ENCODE measurements at places on chromosomes 12 and 14.

DNA sequence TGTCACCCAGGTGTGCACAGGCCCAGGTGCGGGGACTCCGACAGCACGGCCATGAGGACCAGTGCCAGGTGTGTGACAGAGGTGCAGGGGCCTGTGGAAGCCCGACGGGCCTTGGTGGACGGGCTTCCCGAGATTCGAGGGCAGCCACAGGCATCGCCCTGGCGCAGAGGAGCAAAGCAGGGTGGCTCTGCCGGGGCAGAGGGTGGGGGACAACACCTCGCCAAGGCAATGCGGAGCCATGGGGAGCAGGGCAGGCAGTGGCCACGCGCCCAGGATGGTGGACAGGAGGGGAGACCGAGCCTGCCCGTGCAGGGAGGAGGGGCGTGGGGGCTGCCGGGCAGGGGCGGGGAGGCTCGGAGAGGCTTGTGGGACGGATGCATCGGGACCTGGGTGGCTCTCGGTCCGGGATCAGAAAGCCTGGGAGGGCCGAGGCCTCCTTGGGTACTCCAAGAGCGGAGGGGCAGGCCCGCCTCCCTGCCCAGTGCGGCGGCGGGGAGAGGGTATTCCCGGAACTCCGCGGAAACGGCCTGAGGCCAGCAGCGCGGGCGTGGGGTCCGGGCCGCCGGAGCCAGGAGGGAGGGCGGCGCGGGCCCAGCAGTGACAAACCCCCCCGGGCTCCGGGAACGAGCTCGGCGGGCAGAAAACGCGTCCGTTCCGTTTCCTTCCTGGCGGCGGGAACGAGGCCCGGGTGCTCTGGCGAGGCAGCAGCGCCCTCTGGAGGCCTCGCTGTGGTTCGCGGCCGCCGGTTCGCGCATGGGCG lies 1.6 kb downstream of the TMEM121 start:
- DNase-seq = peak; percentile 78

GRCh38 chr12:115140981-115141655 lies 457.1 kb upstream of the TBX3 start:
- no peak for DNase-seq

- DNase-seq = peak; percentile 82
Measured at GRCh38 chr14:72812292-72812851, 81.5 kb downstream of the DPF3 start.

GRCh38 chr12:124829708-124830304 lies 33.9 kb downstream of the SCARB1 start:
- DNase-seq = no peak

DNA sequence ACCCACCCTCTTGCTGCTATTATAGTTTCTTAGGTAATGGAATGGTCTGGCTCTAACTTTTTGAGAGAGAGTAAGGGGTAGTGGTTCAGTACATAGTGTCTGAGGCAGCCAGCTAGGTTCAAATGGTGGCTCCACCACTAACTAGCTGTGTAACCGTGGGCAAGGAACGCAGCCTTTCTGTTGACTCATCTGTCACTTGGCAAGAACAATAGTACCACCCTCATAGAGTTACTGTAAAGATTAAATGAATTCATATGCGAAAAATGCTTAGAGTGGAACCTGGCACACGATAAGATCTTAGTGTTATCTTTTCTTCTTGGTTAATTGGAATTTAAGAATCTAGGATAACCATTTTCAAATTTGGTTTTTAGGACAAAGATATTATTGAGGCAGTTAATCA lies 14.0 kb downstream of the CCDC62 start:
- DNase-seq = no peak

GRCh38 chr12:124586756-124587155 lies 19.3 kb upstream of the NCOR2 start:
- DNase-seq = no peak

- no peak for DNase-seq
Measured at GRCh38 chr12:120592121-120593049, 11.2 kb upstream of the POP5 start.

DNA sequence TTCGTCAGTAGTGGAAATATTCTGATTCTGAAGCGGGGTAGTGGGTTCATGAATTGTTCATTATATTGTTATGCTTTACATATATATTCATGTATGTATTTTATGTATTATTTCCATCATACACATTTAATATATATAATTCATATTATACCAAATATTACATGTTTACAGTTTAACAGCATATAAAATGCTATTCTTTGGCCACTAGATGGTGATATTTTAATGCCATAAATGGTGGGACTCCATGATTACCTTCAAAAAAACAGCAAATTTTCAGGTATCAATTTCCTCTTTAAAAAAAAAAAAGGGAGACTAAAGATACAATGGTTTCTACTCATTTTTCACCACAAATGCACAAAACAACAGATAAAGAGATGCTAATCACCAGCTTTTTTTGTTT lies 41.0 kb downstream of the BDKRB1 start:
- DNase-seq = no peak

- no peak for DNase-seq
Measured at GRCh38 chr12:96006727-96007126, 10.6 kb upstream of the HAL start.

DNA sequence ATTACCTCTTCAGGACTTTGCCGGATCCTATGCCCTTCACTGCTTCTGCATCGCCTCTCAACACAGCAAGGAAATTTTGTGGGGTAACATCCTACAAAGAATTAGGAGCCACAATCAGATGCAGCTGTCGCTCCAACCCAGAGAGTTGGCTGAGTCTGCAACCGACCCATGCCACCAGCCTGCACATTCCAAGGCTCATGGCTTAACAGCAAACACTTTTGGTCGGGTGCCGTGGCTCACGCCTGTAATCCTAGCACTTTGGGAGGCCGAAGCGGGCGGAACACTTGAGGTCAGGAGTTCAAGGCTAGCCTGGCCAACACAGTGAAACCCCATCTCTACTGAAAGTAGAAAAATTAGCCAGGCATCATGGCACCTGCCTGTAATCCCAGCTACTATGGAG lies 32.3 kb downstream of the LGMN start:
- no peak for DNase-seq

GRCh38 chr14:68939893-68940613 lies 39.0 kb downstream of the ACTN1 start:
- DNase-seq = no peak

DNA sequence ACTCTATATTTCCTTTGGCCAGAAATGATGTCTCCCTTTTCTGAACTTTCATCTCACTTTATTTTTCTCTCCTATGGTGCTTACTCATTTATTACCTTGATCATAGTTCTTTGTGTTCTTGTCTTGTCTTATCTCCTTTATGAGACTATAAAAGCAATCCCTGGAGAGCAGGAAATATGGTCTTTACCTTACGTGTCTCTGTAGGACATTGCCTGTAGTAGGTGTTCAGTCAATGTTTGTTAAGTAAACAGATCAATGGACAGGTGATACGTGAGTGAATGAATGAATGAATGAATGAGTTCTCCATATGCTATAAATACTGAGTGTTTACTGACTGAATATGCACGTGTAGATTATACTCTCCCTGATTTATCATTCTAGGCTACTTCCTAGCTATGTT lies 193.7 kb upstream of the HMGA2 start:
- no peak for DNase-seq

DNA sequence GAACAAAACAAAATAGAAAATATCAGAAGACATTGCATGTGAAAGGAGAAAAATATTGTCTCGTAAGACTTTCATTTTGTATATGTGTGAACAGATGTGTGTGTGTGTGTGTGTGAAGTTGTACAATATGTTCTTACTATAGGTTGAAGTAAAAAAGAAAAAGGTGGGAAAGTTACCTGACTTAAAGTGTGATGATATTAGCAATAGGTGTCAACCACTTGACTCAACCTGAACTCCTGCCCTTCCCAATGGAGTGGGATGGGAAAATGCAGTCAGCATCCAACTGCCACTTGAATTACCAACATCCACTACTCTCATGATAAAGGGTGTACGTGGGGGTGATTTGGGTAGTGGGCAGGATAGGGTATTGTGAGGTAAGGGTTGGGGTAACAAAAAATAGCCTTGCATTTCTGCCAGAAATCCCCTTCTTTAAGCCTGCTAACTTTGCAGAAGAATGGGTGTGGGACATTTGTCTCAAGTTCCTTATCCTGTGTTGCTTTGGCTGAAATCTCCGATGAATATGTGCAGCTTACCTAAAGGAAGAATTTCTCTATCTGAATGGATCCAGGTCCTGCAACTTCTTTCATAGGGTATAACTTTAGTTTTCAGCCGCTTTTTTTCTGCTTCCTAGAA lies 181.6 kb downstream of the CHST11 start:
- DNase-seq = no peak

DNA sequence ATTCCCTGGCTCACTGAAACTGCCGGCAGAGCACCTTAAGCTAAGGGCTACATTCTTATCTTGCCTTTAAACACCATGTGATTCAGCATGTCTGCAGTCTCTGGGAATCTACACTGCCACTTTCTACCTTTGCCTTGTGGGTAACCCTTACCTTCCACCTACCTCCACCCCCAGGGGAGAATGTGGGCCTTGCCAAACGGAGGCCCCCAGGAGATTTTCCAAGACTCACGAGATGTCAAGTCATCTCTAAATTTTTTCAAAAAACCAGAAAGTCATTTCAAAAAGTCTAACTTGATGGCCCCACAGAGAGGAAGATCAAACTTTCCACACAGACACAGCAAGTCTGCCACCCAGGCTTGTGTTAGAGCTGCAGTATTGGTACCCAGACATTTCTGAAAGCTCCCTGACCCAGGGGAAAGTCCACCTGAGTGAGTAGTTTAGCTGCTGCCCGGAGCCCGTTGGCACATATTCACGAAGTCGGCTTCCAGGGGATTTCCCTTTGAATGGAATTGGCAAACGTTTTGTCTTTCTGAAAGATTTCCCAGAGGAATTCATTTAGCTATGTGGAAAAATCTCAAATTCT lies 4.7 kb upstream of the PSMA6 start:
- no peak for DNase-seq

GRCh38 chr12:4518106-4518728 lies 20.5 kb upstream of the RAD51AP1 start:
- DNase-seq = no peak

- DNase-seq = no peak
Measured at GRCh38 chr12:7661741-7662140, 4.0 kb downstream of the APOBEC1 start.

- DNase-seq = no peak
Measured at GRCh38 chr14:28703482-28703881, 63.1 kb upstream of the FOXG1 start.

DNA sequence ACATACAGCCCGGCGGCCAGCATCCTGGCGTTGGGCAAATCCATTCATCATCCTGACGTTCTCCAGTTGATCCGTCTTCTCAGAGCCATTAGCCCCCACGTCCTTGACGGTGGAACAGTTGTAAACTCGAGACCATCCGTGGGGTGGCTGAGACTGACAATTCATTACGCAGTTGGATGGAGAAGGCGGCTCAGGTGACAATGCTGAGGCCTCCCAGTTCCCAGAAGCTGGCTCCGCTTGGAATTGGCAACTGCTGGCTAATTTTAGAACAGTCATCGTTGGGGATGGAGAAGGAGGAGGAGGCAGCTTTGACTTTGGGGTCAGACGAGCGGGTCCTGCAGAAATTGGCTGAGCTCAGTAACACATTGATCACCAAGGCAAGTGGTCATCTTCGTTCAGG lies 186.5 kb downstream of the PHETA1 start:
- no peak for DNase-seq

GRCh38 chr12:75704208-75704607 lies 192.8 kb upstream of the KRR1 start:
- DNase-seq = no peak

- DNase-seq = no peak
Measured at GRCh38 chr12:63811334-63811733, 31.6 kb downstream of the RXYLT1 start.

GRCh38 chr12:47740606-47741339 lies 15.5 kb upstream of the ENDOU start:
- DNase-seq = no peak

- DNase-seq = no peak
Measured at GRCh38 chr12:14904854-14905253, 19.2 kb upstream of the MGP start.

GRCh38 chr12:45570501-45570900 lies 159.0 kb upstream of the ARID2 start:
- no peak for DNase-seq

- DNase-seq = no peak
Measured at GRCh38 chr12:40219760-40220159, 5.0 kb upstream of the LRRK2 start.

- no peak for DNase-seq
Measured at GRCh38 chr14:51609251-51609954, 42.3 kb upstream of the FRMD6 start.

DNA sequence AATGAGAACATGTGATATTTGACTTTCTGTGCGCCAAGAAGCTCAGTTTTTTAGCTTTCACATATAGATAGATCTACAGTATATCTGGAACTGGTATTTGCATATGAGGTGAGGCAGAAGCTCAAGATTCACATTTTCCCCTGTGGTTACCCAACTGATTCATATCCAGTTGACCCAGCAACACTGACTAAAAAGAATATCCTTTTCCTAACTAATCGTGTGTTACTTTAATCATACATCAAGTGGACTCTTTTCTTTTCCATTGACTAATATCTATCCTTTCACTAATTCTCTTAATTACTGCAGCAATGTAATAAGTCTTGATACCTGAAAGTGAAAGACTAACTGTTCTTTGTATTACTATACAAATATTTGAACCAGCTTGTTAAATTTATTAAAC lies 236.1 kb downstream of the AEBP2 start:
- DNase-seq = no peak

DNA sequence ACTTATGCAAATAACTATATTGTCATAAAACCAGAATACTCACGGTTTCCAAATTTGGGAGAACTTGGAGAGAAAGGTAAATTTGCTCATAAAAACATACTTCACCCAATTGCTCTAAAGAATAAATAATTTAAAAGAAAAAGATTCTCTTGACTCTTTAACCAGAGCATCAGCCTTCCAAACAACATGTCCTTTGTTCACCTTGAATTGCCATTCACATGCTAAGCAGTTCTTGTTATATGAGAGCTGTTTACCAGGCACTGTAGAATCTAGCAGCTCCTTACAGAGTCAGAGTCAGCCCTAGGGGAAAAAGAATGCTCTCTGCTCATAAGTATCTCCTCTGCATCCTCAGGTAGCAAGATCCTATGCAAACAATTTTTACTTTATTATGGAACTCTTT lies 10.2 kb downstream of the SLCO1A2 start:
- DNase-seq = peak; percentile 92

- no peak for DNase-seq
Measured at GRCh38 chr12:117234441-117234840, 44.2 kb upstream of the FBXO21 start.

DNA sequence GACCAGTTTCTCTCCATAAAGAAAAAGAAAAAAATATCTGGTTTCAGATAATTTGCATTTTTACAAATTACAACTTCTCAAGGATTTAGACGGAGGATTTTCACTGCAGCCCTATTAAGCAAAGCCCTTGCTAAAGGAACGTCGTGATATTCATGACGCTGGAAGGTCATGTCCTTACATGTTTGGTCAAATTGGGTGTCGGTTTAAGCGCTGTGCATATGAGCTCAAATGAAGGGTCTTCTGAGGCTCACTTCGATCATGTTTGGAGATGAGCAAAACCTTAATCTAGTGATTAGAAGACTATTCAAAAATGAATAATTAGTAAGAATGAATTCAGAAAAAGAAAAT lies 67.3 kb upstream of the USP15 start:
- DNase-seq = peak; percentile 6
